Stimulated activated CD4-positive, alpha-beta T cell treated with anti-CD3 and anti-CD28 coated beads, Interleukin-15, amount 100 ng/mL, for 1 hour (primary cell): ENCODE measurements at places on chromosomes 3 and 15.
A peak's percentile ranks its signal among the peaks of the same experiment; 100 is the strongest.

DNA sequence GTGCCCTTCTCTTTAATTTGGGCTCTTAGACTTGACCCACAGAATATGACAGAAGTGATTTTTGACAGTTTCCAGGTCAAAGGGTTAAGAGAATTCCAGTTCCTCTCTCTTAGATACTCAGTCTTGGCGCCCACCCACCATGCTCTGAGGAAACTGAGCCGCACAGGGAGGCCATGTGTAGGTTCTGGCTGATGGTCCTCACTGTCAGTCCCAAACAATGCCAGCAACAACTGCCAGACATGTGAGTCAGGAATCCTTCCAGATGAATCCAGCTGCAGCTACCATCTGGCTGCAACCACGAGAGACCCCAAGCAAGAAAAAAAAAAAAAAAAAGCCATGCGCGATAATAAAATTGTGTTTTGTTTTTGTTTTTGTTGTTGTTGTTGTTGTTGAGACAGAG is 326.6 kb downstream of the MAGI1 start:
- no peak for DNase-seq

DNA sequence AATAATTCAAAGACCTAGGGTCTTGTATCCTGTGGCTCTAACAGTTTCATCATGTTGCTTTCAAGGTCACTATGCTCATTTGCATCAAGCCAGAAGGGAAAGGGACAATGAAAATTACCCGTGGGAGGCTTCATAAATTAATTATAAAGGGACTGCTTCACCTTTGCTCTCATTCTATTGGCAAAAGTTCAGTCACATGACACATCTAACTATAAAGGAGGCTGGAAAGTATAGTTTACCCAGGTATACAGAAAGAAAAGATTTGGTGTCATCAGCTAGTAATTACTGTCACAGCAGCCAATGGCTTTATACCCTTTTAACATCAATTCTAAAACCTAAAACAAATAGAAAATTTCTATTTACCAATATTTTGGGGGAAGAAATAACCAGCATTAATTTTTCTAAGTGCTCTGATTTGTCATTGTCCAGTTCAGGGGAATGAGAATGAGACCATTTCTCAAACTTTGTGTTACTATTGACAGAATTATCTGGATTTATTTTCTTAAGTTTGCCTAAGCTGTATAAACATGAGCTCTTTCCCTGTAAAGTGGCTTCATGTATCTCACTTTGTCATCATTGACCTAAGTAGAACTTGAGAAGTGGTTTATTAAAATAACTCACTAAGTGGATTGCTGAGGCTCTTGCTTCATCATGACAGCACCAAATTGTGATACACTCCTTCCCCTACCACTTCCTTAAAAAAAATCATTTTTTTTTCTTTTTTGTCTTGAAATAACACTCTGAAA is 257.7 kb upstream of the PEX5L start:
- DNase-seq: no peak

DNA sequence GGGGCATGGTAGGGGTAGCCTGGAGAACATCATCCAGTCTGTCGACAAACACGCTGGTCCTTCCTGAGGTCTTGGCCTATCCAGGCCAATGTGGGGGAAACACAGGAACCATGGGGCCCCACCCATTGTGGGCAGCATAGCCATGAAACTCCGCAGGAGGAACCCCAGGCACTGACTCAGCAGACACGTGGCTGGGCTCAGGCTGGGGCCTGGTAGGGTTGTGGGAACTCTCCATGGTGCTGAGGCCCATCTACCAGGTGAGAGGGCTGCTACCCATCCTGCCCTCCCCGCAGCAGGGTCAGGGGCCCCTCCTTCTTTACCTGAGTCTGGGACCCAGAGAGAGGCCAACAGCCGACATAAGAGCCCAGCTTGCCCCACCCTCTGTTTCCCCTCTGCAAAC is 22.6 kb upstream of the CACNA2D2 start:
- peak; percentile 25 for DNase-seq

DNA sequence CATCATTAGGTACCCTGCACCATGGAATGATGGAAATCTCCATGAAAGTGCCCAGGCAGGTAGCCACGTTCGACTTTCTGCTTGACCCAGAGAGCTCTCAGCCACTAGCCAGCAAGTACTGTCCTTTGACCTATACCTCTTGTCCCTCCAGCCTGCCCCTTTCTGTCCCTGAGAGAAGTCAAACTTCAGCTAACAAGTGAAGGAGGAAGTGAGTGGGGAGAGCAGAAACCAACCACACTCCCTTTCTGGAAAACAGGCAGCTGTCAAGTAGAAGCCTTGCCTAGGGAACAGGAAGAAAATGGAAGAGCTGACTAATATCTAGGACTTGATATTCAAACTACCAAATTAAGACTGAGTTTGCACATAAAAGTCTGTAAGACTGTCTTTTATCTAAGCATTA is 30.3 kb upstream of the FSTL1 start:
- DNase-seq: no peak

- DNase-seq: no peak
Observed at GRCh38 chr3:45249391-45249790, 23.3 kb upstream of the TMEM158 start.

- DNase-seq: no peak
Observed at GRCh38 chr3:128320551-128321340, 145.9 kb downstream of the DNAJB8 start.

DNA sequence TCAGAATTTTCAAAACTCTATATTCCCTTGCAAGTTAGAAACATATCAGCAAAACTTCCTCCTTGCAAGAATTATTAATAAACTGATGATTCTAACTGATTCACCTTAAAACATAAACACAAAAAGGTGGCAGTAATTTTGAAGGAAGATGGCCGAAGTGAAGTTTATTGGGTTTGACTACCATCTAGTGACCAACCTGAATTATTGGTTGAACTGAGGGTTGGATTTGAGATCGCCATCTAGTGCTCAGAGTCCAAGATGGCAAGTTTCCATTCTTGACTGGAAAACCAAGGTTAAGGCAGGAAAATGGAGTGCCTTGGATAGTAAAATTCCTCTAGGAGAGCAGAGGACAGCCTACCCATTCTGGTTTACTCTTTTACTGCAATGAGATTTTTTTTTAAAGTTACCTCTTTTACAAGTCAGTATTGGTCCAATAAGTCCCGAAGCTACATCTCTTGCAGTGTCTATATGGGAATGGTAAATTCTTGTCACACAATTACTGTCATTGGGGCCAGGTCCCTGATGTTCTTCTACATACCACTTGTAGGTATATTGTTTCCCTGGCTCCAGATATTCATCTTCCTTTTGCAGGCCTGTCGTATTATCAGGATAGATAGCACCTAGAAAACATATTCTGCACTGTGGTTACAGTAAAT is 51.6 kb upstream of the CP start:
- no peak for DNase-seq

- no peak for DNase-seq
Observed at GRCh38 chr3:48194446-48195071, 6.3 kb upstream of the CDC25A start.

DNA sequence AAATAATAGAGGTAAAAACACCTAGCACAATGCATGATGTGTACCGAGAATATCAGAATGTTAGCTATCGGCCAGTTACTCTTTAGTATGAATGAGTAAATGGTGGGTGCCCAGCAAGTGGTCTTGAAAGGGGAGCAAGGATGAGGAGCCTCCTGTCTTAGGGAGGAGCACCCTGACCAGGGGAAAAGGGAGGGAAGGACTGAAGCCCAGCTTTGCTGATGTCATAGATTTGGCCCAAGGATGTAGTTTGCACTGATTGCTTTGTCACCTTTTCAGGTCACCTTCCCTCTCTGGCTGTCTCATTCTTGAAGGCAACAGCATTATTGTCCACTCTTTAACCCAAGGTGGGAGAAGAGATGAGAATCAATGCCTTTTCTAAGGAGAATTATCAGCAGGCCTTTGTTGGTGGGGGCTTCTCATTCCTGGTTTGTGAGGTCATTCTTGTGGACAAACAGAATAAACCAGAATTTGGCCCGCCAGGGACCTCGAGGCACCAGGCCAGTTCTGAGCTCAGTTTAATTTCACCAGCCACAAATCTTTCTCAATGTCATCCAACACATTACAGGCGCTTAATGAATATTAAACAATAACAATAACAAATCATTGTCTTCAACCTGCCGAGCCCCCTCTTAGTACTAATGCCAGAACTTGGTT is 231.3 kb downstream of the VPS13C start:
- DNase-seq: no peak

DNA sequence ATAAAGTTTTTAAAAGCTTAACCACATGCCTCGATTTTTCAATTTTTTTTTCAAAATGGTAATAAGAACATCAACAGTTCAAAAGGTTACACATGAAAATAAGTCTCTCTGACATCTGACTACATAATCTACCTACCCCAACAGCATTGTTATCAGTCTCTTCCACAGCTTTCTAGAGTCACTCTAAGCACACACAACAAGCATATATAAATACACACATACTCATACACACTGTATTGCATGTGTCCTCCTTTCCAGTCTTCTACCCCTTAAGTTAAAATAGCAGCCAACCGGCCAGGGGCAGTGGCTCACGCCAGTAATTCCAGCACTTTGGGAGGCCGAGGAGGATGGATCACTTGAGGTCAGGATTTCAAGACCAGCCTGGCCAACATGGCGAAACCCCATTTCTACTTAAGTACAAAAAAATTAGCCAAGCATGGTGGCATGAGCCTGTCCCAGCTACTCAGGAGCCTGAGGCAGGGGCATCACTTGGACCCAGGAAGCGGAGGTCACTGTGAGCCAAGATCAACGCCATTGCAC is 12.2 kb downstream of the TBL1XR1 start:
- no peak for DNase-seq

DNA sequence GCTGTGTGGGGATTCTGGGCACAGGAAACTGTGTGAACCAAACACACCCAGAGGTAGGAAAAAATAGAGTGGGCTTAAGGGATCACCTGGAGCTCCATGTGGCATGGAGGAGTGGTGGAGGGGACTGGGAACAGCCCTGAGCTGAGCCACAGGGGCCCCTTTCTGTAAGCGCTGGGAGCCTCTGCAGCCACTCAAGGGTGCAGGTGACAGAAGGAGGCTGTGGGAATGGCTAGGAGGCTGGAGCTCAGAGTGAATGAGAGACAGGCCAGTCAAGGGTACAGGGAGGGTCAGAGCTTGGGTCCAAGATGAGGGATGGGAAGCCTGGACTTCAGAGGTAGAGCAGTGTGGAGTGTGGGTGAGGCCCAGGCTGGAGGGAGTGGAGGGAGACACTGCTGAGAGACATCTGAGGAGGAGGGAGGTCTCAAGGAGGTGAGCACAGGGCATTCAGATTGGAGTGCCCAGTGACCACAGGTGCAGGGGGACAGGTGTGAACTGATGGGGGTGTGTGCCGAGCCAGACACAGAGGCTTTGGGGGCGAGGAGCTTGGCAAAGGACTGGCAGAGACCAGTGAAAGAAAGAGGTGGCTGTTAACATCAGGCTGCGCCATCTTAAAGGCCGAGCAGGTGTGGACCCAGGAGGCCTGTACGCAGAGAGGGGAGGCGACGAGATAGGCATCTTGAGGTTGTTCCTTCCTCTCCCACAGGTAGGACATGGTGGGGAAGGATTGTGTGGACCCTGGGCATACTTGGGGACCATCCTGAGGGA is 56.8 kb downstream of the FGD5 start:
- DNase-seq: no peak

DNA sequence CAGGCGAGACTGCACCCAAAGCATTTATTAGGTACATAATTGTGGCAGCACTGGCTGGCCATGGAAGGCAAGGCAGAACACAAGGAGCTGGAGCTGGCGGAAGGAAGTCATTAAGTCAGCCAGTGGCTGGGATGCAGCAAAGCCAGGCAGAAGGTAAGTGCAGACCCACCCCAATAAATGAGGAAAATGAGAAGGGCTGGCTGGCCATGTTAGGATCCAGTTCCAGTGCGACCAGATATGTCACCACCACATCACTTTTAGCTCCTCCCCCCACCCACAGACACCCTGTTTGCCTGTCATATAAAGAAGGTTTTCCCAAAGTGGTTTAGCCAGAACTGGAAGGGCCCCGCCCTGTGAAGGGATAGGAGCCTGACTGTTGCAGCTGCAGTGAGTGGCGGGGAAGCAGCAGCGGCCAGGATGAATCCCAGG is at the start of gene FURIN:
FURIN (plus strand) TSS at position 328 of the 429 bp plus-strand sequence. CDS start 7,153 bp downstream, outside the sequence.
- DNase-seq: no peak

- no peak for DNase-seq
Observed at GRCh38 chr3:38084334-38085310, 45.6 kb downstream of the DLEC1 start.

DNA sequence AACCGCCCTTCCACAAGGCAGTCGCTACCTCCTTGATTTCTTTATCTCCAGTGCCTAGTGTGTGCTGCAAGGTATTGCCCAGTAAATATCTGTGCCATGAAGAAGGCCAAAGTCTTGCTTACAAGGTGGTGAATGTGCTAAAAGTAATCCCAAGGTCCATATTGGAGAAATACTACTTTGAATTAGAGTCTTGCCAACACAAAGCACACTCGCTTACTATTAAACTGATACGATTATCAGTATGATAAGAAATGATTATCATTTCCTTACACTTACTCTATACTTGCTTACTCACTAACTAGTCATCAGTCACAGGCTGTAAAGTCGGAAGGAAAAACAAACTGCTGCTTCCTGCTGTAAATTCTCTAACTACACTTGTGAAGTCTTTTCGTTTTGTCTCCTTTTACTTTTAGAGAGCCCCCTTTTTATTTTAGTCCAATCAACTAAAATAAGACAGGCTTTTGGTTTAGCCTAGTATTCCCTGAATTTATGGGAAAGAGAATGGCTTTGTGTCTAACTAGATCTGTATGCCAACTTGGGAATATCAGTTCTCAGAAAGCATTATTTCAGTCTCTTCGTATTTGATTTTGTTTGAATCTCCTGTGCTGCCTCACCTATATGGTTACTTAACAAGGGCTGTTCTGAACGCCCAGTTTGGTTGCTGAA is 107.1 kb upstream of the TSC22D2 start:
- DNase-seq: no peak

DNA sequence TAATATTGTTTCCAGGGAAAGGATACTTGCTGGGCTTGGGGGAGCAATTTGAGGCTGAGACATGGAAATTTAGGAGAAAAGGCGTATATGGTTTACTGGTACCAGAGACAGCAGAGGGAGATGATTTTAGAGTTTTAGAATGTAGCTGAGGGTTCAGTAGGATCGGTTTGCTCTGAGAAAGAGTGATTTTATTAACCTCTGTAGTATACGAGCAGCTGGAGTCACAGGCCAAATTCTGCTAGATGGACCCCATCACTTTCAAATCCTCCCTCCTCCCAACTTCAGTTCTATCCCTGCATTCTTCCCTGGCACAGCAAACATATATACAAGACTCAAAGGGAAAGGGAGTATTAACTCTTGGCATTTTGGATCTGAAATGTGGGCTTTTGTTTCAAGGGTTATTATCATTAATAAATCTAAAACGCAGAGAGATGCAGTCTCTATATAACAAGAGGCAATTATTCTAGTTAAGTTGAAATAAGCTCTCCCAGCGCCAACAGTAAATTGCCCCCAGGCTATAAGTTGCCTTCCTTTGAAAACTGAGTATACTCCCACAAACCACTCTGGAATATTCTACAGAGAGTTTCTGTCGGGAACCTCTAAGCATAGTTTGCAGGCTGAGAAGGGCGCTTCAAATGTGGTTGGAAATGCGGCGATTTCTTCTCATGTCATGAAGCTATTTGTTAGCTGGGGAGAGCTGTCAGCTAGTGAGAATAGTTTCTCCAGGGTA is 5.4 kb downstream of the CRABP1 start:
- no peak for DNase-seq

- no peak for DNase-seq
Observed at GRCh38 chr3:122064326-122064725, 9.2 kb downstream of the CD86 start.

- no peak for DNase-seq
Observed at GRCh38 chr3:57221883-57222282, 5.6 kb upstream of the APPL1 start.

GRCh38 chr3:178586076-178586475 is 49.8 kb downstream of the KCNMB2 start:
- DNase-seq: no peak

- DNase-seq: no peak
Observed at GRCh38 chr3:193590088-193590856, 2.7 kb upstream of the OPA1 start.
